ENCODE measurements at places on chromosomes 3 and 15.
A peak's percentile ranks its signal among the peaks of the same experiment; 100 is the strongest.

- DNase-seq, result no peak
These were observed 8.1 kb upstream of the CLDN11 start for GRCh38 chr3:170410428-170411029.

DNA sequence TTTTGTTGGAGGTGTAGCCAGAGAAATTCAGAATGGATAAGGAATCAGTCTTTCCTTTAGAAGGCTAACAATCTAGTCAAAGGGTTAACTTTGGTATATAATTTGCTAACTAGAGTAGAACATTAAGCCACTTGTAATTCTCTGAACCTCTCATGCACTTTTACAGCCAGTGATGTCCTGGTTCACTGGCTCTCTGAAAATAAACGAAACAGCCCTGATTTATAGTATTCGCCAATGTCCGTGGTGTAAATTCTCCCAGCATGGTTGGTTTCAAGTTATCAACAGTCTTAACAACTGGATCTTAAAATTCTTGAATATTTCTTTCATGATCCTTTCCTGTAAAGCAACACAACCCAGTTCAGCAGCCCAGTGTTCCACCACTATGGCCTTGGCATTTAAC lies 500.4 kb upstream of the CDIN1 start:
- no peak for DNase-seq

- no peak for DNase-seq
These were observed 653 bp upstream of the WDR6 start for GRCh38 chr3:49006408-49007067.

DNA sequence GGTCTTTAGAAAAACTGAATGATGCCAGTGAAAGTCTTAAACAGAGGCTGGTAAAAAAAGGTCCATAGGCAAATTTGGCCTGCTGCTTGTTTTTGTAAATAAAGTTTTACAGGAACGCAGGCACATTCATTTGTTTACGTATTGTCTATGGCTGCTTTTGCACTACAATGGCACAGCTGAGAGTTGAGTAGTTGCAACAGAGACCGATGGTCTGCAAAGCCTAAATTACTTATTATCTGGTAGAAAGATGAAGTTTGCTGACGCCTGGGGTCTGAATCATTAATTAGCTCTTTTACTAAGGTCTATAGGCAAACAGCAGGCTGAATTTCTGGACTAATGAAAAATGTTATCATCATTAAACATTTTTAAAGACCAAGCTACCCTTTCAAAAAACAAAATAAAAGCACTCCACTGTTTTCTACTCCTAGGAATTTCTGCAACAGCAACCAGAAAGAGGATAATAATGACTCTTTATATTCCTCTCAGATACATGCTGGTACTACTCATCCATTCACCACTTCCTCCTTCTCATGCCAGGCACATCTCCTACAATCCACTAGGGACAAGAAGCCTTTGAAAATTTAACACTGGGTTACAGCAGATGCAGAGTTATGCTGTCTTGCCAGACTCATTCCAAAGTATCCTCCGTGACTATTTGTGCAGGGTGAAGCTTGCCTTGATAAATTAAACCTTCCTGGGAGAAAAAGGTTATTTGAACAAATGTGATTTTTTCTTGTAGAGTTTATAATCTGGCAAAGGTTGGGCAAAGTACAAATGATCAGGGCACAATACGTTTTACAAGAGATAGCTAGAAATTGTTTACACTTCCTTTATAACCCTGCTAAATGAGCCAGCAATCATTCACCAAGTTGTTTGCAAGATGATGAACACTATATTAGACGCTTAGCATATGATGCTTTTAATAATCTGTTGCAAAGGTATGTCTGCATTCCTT lies 6.0 kb downstream of the GATM start:
- DNase-seq, result no peak

DNA sequence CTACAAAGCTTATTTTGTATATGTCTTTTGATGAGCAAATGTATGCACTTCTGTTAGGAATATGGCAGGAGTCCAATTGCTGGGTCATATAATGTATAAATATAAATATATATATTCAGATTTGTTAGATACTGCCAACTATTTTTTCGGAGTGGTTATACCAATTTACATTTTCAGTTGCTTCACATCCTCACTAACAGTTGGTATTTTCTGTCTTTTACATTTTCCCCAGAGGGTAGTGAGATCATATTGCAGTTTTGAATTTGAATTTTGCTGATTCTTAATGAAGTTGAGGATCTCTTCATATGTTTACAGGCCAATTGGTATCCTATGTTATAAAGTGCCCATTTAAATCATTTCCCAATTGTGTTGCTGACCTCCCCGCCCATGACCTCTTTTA lies 139.0 kb upstream of the KCNMB2 start:
- no peak for DNase-seq

DNA sequence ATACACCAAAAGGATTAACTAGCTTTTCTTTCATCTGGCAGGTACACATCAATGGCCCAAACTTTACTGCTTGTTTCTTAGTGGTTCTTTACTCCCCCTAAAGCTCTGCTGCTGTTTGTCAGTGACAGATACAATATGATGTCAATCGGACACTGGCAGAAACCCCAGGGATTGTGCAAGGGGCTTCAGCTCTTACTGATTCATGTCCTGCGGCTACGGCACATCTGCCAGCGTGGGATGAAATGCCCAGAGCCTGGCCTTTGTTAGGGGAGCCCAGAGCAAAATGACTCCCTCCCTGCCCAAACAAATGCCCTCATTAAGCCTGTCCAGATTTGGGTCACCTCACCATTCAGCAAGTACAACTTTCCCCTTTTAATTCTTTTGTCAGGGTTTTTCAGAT lies 28.3 kb downstream of the SRP14 start:
- no peak for DNase-seq

DNA sequence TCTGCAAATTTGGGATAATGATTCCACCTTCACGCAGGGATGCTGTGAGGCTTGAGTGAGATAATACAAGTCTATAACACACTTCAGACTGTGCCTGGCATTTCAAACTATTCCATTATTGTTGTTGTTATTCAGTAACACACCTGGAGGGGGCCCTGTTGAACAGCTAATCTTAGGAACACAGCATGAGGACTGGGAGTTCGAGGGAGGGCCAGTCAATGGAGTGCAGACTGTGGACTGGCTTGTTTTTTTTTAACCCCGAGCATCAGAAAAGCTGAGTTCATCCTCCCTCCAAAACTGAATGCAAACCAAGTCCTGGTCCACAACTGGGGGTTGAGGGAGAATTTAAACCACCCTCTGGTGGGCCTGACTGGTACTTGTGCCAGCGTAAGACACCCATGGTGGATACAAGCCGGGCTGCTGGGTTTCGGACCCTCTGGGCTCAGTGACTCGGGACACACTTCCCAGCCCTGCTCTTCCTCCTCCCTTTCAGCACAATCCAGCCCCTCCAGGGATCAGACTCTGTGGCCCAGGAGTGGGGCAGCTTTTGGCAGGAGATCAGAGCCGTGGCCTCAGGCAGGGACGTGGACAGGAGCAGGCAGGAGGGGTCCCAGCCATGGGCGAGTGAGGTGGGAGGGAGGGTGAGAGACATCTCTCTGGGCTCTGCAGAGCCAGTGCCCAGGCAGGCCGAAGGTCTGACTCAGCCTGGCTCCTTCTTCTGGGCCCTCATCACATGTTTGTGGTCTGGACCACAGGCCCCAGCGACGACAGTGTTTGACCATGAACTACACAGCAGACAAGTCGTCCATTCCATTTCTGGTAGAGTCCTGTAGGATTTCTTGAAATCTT lies 36.3 kb upstream of the MEX3B start:
- DNase-seq, result no peak

GRCh38 chr3:160193644-160194192 lies 31.5 kb upstream of the C3orf80 start:
- DNase-seq, result no peak

DNA sequence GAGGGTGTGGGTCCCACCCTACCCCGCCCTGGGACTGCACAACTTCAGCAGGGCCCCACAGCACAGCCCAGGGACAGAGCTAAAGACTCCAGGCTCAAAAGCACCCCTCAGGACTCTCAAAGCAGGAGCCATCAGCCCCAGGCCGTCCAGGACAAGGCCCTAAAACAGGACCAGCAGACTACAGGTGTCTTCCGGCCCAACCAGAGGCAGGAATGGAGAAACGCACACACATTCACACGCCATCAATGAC lies 26.1 kb downstream of the ATRIP start:
- DNase-seq, result no peak

DNA sequence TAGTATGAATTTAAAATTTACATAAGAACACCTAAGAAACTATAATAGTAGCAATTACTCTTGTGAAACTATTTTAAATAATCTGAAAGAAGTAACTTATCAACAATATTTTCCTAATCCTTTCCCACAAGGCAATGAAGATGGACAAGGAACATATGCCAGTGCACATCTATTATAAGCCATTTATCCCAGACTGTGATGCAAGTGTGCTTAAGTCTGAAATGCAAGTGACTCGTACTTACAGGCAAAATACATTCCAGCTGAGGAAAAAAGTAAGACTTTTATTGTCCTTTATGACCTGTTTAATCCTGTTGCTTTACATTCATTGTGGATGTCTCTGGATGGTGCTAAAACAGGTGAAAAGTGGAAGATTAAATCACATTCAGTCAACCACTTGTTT lies 709.4 kb downstream of the ZNF385D start:
- no peak for DNase-seq

- no peak for DNase-seq
These were observed 257.1 kb downstream of the UACA start for GRCh38 chr15:70505936-70506912.

DNA sequence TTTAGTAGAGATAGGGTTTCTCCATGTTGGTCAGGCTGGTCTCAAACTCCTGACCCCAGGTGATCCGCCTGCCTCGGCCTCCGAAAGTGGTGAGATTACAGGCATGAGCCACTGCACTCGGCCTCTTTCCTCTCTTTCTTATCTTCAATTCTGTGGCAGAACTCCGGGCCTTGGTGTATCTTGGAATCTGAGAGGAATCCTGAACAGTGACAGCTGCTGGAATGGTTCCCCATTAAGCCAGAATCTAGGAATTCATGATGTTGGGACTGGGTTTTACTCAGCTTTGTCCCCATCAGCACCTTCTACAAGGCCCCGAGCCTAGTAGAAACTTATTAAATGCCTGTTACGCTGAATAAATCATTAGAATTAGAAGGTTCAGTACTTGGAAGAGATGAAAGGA lies 81.4 kb downstream of the GPR156 start:
- no peak for DNase-seq

DNA sequence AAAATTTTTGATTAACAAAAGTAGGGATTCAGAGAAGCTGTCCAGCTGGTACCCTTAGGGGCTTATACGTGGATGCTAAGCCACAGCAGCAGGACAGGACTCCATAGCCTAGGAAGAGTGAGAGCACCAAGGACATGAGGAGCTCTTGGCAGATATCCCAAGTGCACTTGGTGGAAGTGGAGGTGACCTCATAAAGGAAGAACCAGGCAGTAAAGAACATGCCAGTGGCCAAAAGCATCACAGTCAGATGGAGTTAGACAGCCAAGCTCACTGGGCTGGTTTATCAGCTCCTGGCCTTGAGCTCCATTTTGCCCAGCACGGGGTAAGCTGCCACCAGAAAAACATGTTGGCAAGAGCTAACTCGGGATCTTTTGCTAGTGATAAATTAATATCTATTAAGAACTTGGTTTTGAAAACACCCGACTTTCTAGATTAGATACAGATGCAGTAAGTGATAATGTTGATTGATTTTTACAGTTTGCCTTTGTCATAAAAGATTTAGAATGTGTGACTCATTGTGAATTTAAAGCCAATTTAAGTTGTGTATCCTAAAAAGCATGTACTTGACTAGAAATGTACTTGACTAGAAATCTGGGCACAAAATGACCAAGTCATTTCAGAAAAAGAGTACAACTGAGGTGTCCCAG lies 108.0 kb downstream of the CMSS1 start:
- DNase-seq, result no peak

GRCh38 chr15:31324186-31324585 lies 2.4 kb upstream of the KLF13 start:
- DNase-seq, result no peak

GRCh38 chr3:194487289-194488054 lies 670 bp upstream of the ATP13A3 start:
- peak; percentile 60 for DNase-seq

DNA sequence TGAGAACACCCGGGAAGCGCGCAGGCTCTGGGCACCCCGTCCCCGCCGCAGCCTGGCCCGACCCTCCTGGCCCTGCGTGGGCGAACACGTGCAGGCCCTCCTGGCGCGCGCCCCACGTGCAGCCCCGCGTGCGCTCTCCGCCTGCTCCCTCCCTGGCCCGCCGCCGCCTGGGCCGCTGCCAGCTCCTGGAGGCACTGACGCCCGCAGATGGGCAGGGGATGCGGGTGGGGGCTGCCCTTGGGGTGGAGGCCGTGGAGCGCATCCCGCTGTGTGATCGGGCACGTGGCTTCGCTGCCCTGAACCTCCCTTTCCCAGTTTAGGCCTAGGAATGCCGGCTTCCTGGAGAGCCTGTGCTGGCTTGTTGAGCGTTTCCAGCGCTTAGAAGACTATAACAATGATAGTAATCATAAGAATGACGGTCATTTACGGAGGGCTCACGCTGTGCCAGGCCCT lies 104.6 kb upstream of the SLC6A6 start:
- no peak for DNase-seq

GRCh38 chr3:158491968-158492367 lies 79.0 kb upstream of the MLF1 start:
- no peak for DNase-seq

GRCh38 chr3:190877925-190878324 lies 15.4 kb upstream of the GMNC start:
- peak; percentile 18 for DNase-seq

- DNase-seq, result no peak
These were observed 45.1 kb downstream of the SEC22A start for GRCh38 chr3:123246866-123247265.

DNA sequence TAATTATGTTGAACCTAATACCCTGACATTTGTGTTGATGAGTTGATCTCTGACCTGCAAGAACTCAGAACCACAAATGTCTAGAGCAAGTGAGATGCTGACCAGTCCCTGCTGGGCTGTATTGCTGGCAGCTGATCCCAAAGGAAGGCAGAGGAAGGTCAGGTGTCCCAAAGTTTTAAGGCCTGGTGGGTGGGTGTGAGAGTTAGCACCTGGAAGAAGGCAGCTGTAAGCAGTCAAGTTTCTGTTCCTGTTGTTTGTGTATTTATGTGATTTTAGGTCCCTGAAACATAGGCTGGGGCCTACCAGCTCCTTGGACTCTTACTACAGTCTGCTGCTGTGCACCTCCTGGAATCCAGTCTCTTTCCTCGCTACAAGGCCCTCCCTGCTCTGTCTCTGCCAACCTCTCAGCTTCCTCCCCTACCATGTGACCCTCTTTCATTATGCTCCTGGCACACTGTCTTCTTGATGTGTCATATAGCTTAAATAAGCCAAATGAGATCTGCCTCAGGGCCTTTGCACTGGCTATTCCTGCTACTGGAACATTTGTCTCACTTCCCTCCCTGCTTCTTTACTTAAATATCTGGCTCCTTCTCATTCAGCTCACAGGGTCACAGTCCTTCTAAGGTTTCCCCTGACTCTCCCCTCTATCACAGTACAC lies 31.0 kb upstream of the ATOSA start:
- DNase-seq, result no peak

GRCh38 chr15:90419738-90420406 lies 31.8 kb downstream of the IQGAP1 start:
- DNase-seq, result peak; percentile 57

GRCh38 chr15:56538901-56539545 lies 74.1 kb upstream of the MNS1 start:
- no peak for DNase-seq
